ENCODE measurements at places on chromosomes 5 and 9.

DNA sequence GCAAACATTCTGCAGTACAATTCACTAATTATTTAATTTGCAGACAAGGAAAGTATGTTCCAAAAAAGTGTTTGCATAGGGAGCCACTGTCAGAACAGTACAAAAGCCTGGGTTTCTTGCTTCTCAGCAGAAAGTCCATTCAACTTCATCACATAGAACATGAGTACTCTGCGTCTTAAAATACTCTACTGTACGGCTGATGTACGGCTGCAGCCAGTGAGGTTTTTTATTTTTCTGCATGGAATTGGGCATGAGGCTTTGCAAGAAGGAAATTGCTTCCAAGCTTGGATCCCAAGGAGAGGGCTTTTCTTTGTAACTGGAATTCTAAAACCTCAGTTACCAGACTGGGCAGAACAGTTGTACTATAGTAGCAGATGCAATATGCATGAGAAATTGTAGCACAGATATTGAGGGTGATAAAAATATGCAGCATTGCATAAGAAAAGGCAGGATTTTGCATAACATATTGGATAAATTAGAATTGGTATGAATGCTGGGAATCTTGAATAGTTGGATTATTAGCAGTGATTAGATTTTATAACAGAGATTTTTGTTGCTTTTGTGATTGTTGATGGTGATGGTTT lies 178.1 kb upstream of the CDH9 start:
- DNase-seq = no peak

- DNase-seq = no peak
Measured at GRCh38 chr9:109098960-109099308, 20.8 kb downstream of the TMEM245 start.

GRCh38 chr5:168086104-168086610 lies 205.3 kb upstream of the WWC1 start:
- DNase-seq = no peak

GRCh38 chr5:14741801-14742440 lies 77.4 kb downstream of the OTULIN start:
- DNase-seq = no peak

DNA sequence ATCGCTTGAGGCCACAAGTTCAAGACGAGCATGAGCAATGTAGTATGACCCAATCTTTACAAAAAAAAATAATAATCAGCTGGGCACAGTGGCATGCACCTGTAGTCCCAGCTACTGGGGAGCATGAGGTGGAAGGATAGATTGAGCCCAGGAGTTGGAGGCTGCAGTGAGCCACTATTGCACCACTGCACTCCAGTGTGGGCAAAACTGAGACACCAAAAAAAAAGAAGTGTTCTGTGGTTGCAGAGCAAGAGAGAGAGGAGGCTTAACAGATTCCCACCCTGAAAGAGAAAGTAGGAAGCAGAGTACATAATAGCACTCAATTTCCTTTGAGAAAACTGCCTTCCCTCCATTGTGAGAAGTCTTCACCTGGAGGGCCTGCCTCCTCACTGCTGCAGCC lies 52.6 kb downstream of the ALDH7A1 start:
- DNase-seq = no peak

GRCh38 chr9:36676778-36677485 lies 104.2 kb downstream of the MELK start:
- no peak for DNase-seq

DNA sequence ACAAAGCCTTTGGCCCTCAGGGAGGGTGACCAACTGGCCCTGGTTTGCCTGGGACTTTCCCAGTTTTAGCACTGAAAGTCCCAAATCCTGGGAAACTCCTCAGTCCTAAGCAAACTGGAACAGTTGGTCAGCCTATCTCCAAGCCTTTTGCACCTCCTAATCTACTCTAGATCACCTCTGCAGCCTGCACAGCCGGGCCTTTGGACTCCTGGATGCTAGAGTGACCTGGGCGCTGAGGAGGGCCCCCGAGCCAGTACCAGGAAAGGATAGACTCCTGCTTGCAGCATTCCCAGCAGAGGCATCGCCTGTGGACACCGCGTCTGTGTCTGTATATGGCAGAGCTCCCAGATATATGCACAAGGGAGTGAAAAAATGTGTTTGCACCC lies 15.1 kb downstream of the IRF1 start:
- DNase-seq = no peak

- no peak for DNase-seq
Measured at GRCh38 chr5:125486634-125487033, 740.2 kb upstream of the ZNF608 start.

DNA sequence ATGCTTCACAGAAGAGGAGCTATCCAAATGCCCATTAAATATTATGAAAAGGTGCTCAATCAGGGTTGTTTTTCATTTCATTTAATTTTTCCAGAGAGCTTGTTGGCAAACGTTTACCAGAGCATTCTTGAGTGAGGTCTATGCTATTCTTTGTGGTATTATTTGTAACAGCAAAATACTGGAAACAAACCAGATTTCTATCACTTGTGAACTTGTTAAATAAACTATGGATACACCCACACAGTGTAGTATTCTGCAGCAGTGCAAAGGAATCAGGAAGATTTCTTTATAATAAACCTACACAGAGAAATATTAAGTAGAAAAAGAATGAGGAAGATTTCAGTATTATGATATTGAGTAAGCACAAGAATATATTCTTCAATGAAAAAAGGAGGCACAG lies 15.0 kb upstream of the SLC1A1 start:
- DNase-seq = no peak

Data from stimulated activated CD4-positive, alpha-beta T cell treated with anti-CD3 and anti-CD28 coated beads, TNF-alpha, amount 100 ng/mL, for 24 hours (primary cell).